ENCODE measurements at places on chromosomes 7 and 10. TPM values are rescaled to one million over a fixed set of nuclear protein-coding genes. Genes with fewer than 3 reads are reported as not detected.

The FGF8 gene
- total RNA-seq = not detected

The CYTH3 gene
- 84.4 TPM for total RNA-seq

The ANKRD61 gene
- not detected for total RNA-seq

The ITGB8 gene
- total RNA-seq = 19.4 TPM

The PPP1R3C gene
- total RNA-seq = 1.5 TPM

The POM121C gene
- 49.2 TPM for total RNA-seq

The CHRM2 gene
- 0.17 TPM for total RNA-seq

The DOCK4 gene
- total RNA-seq = 0.98 TPM

The TCERG1L gene
- not detected for total RNA-seq

The NEURL1 gene
- total RNA-seq = 4.8 TPM

The SPAM1 gene
- not detected for total RNA-seq

The HOXA11 gene
- total RNA-seq = 0.26 TPM

The SFMBT2 gene
- 0.07 TPM for total RNA-seq

The FAM25G gene
- not detected for total RNA-seq

The IL15RA gene
- total RNA-seq = 15.5 TPM

The FKBP6 gene
- total RNA-seq = not detected

DNA sequence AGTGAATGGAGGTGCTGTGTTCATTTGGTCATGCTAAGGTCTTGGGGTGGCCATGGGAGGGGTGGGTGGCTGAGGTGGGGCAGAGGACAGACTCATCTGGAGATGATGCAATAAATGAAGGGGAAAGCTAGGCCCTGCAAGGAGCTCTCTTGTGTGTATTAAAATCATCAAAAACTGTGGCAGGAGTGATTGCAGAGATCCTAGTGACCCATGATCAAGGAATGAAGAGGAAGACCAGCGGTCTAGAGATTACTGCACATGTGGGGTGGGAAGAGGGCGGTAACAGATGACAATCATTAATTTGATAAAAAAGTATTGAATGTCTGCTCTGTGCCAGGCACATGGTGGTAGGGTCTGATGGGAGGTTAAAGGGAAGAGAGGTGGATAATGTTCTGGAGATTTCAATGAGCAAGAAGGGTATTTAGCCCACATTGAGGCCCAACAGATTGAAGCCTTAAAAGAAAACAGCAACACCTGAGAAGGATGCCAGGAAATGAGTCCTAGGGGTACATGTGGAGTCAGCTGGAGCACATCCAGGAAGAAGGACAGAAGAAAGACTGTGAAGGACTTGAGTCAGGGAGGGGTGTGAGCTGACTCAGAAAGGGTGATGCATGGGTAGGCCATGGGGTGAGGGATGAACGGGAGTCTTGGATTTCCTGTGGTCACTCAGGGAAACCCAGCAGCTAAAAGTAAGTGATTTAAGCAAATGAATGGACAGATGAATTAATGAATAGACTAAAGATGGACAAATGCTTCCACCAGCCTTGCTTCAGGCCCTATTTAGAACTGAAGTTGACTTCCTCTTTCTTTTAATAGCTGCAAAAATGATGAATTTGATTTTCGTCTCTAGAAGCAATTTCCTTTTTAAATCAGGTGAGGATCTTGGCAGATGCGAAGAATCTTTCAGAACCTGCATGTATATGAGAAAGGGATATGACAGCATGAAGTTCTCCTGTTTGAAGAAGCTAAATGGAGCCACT is 83.1 kb upstream of the IGFBP3 start:
- H3K27me3 ChIP-seq = no peaks in the 10 kb centered on the region
- H3K27ac ChIP-seq = peak overlapping the region; percentile 67
- DNase-seq = peak; percentile 52
- H3K4me1 ChIP-seq = peaks cover 23% of the 10 kb centered on the region

DNA sequence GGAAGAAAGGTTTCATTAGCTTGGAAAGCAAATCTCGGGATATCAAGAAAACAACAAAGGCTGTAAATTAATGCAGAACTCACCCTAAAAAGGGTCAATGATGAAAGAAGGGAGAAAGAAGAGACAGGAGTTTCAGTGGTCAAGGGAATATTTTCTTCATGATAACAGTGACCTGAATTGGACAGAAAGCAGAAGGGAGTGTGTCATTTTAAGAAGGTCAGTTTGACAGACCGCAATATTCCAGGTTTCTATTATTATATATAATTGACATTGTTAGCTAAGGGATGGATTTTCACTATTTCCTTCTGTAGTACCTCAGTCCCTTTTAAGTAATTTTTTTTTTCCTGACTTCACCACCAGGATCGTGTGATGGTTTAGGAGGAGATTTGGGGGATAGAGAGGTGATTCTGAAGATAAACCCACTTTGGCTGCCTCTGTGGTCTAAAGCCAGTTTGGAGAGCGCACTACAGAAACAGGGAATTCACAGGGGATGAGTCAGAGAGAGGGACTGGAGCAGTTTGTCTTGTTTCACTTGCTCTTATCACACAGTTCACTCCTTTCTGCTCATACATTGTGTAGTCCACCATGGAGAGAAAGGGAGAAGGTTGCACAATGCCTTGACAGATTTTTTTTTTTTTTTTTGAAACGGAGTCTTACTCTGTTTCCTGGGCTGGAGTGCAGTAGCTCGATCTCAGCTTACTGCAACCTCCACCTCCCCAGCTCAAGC is 417.9 kb downstream of the AUTS2 start:
- no peak for DNase-seq
- H3K27ac ChIP-seq = no peak overlapping the region
- no peaks in the 10 kb centered on the region for H3K27me3 ChIP-seq
- no peak overlapping the region for H3K4me3 ChIP-seq
- no peaks in the 10 kb centered on the region for H3K4me1 ChIP-seq
- H3K36me3 ChIP-seq = no peaks in the 10 kb centered on the region

GRCh38 chr7:28024786-28025334 is 155.7 kb downstream of the JAZF1 start:
- H3K27me3 ChIP-seq = no peaks in the 10 kb centered on the region
- H3K4me3 ChIP-seq = no peak overlapping the region
- peaks cover 8% of the 10 kb centered on the region for H3K4me1 ChIP-seq
- no peak for DNase-seq

DNA sequence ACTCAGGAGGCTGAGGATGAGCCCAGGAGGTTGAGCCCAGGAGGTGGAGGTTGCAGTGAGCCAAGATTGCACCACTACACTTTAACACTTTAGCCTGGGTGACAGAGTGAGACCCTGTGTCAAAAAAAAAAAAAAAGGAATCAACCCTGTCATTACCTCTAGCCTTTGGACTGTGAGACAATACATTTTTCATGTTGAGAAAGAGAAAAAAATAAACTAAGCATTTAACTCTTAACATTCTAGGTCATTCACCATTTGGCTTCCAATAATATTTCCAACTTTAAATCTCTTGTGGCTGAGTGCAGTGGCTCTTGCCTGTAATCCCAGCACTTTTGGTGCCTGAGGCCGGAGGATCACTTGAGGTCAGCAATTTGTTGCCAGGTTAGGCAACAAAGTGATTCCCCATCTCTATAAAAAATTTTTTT is 41.9 kb upstream of the TPST1 start:
- H3K27me3 ChIP-seq = no peaks in the 10 kb centered on the region
- no peak for DNase-seq
- no peak overlapping the region for H3K27ac ChIP-seq
- no peak overlapping the region for H3K4me3 ChIP-seq
- H3K36me3 ChIP-seq = no peaks in the 10 kb centered on the region
- H3K4me1 ChIP-seq = no peaks in the 10 kb centered on the region

GRCh38 chr10:91493313-91493712 is 83.2 kb downstream of the HECTD2 start:
- no peak overlapping the region for H3K4me3 ChIP-seq
- no peaks in the 10 kb centered on the region for H3K4me1 ChIP-seq
- DNase-seq = no peak
- H3K27me3 ChIP-seq = no peaks in the 10 kb centered on the region

- 0 out of 2 replicates have a peak, but pooled peaks cover 5% of the 10 kb centered on the region for H3K4me1 ChIP-seq
- DNase-seq = peak; percentile 50
- no peak overlapping the region for H3K27ac ChIP-seq
- H3K27me3 ChIP-seq = peaks cover 4% of the 10 kb centered on the region
- no peak overlapping the region for H3K4me3 ChIP-seq
Measured at GRCh38 chr10:122468926-122469781, 7.8 kb downstream of the HTRA1 start.

GRCh38 chr7:66757939-66758338 is 17.4 kb downstream of the RABGEF1 start:
- H3K36me3 ChIP-seq = no peaks in the 10 kb centered on the region
- H3K4me1 ChIP-seq = no peaks in the 10 kb centered on the region
- no peak for DNase-seq
- no peak overlapping the region for H3K4me3 ChIP-seq
- no peak overlapping the region for H3K27ac ChIP-seq

DNA sequence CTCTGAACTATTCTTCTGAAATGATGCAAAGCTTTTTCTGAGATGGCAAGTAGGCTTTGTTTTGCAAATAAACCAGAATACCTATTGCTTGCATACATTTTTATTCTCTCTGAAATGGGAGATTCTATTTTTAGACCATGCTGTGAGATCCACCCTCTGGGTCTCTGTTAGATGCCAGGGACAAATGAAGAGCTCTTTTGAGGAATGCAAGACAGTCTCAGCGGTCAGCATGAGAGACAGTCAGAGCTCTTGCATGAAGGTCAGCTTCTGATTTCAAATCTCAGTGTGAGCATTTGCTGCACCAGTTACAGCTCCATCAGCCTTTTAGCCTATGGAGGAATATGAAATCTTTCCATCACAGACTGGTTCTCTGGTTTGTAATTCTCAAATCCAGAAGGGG is 429.9 kb upstream of the KLF6 start:
- H3K27me3 ChIP-seq = no peaks in the 10 kb centered on the region
- no peak for DNase-seq
- no peak overlapping the region for H3K4me3 ChIP-seq
- H3K4me1 ChIP-seq = no peaks in the 10 kb centered on the region
- no peak overlapping the region for H3K27ac ChIP-seq
- H3K36me3 ChIP-seq = no peaks in the 10 kb centered on the region

- H3K27ac ChIP-seq = no peak overlapping the region
- no peaks in the 10 kb centered on the region for H3K36me3 ChIP-seq
- no peaks in the 10 kb centered on the region for H3K27me3 ChIP-seq
- H3K4me1 ChIP-seq = peaks cover 6% of the 10 kb centered on the region
Measured at GRCh38 chr7:123860848-123861247, 15.9 kb downstream of the HYAL4 start.

GRCh38 chr7:19030281-19030680 is 87.2 kb downstream of the TWIST1 start:
- H3K27ac ChIP-seq = no peak overlapping the region
- DNase-seq = peak; percentile 25
- H3K4me1 ChIP-seq = no peaks in the 10 kb centered on the region
- no peaks in the 10 kb centered on the region for H3K27me3 ChIP-seq
- H3K4me3 ChIP-seq = no peak overlapping the region

GRCh38 chr7:149696280-149696679 is 77.1 kb downstream of the ZNF467 start:
- H3K4me1 ChIP-seq = no peaks in the 10 kb centered on the region
- H3K4me3 ChIP-seq = no peak overlapping the region
- H3K27me3 ChIP-seq = 0 out of 2 replicates have a peak, but pooled peaks cover 5% of the 10 kb centered on the region
- H3K36me3 ChIP-seq = no peaks in the 10 kb centered on the region
- no peak for DNase-seq

DNA sequence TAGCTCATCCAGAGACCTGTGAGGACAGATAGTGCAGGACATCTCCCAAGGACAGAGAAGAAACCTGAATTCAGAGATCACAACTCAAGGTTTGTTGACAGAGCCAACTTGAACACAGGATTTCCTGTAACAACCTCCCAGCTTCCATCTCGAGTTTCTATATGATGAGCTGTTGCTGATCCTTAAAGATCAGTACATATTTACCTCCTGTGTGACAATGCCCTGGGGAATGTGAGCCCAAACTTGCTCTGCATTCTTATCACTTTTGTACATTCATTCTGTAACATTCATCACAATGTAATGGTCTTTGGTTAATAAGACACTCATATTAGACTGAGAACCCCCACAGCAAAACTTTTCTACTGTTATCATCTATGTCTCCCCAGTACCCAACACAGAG is 468.6 kb downstream of the XPNPEP1 start:
- no peak overlapping the region for H3K4me3 ChIP-seq
- no peaks in the 10 kb centered on the region for H3K4me1 ChIP-seq

- peak overlapping the region; percentile 50 for H3K27ac ChIP-seq
- DNase-seq = peak; percentile 72
- peak overlapping the region; percentile 42 for H3K4me3 ChIP-seq
- H3K4me1 ChIP-seq = 0 out of 2 replicates have a peak, but pooled peaks cover 5% of the 10 kb centered on the region
- no peaks in the 10 kb centered on the region for H3K27me3 ChIP-seq
Measured at GRCh38 chr7:4725014-4725849, 43.1 kb downstream of the FOXK1 start.

DNA sequence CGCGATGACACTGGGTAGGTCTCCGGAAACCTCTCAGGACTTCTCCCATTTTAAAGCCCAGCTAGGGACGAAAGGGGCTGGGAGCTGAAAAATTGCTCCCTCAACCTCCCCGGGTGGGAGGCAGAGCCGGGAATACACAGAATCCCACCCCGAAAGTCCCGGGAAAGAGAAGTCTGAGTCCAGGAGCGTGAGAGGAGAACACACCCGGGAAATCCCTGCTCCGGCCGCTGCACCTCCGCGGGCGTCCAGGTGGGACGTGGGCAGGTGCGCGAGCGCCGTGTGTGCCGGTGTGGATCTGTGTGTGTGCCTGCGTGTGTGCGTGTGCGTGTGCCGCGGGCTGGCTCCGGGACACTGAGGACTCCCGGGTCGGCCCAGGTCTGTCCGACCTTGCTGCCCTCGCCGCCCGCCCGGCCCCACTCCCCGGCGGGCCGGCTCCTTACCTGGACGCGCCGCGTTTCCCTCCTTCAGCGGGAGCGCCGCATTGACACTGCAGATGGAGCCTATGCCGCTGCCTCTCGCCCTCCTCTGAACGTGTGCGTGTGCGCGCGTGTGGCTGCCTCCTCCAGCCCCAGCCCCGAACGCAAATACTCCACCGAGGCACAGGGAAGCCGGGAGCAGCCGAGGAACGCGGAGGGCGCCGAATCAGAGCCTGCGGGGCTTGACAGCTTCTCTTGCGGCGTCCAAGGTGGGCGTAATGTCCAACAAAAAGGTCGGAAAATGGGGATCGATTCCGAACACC is at the start of gene PLXNA4:
Gene PLXNA4, minus strand, starts transcription at position 489 of the 739 bp plus-strand sequence. CDS start 67,777 bp downstream, outside the sequence.
- no peak within 1 kb of the TSS for H3K27ac ChIP-seq
- no peaks in the 10 kb centered on the region for H3K36me3 ChIP-seq
- H3K4me3 ChIP-seq = no peak within 1 kb of the TSS
- H3K4me1 ChIP-seq = no peaks in the 10 kb centered on the region
- no peak for DNase-seq

GRCh38 chr10:86259901-86260562 is 106.6 kb downstream of the GRID1 start:
- H3K27ac ChIP-seq = no peak overlapping the region
- H3K4me3 ChIP-seq = no peak overlapping the region
- no peaks in the 10 kb centered on the region for H3K27me3 ChIP-seq
- no peaks in the 10 kb centered on the region for H3K36me3 ChIP-seq

- H3K27ac ChIP-seq = no peak overlapping the region
- H3K27me3 ChIP-seq = peaks cover 35% of the 10 kb centered on the region
- no peaks in the 10 kb centered on the region for H3K4me1 ChIP-seq
- H3K4me3 ChIP-seq = no peak overlapping the region
Measured at GRCh38 chr10:44862924-44863323, 48.2 kb upstream of the TMEM72 start.

GRCh38 chr7:5231811-5232484 is 41.9 kb downstream of the WIPI2 start:
- no peak overlapping the region for H3K27ac ChIP-seq
- no peaks in the 10 kb centered on the region for H3K36me3 ChIP-seq
- H3K4me1 ChIP-seq = peaks cover 11% of the 10 kb centered on the region
- no peak overlapping the region for H3K4me3 ChIP-seq
- no peak for DNase-seq
- no peaks in the 10 kb centered on the region for H3K27me3 ChIP-seq

- H3K27ac ChIP-seq = no peak overlapping the region
- H3K4me1 ChIP-seq = no peaks in the 10 kb centered on the region
- DNase-seq = no peak
Measured at GRCh38 chr7:282621-283020, 7.3 kb upstream of the FOXL3 start.
